RCC 7860 (cell line): ENCODE measurements at places on chromosomes 4 and X.

DNA sequence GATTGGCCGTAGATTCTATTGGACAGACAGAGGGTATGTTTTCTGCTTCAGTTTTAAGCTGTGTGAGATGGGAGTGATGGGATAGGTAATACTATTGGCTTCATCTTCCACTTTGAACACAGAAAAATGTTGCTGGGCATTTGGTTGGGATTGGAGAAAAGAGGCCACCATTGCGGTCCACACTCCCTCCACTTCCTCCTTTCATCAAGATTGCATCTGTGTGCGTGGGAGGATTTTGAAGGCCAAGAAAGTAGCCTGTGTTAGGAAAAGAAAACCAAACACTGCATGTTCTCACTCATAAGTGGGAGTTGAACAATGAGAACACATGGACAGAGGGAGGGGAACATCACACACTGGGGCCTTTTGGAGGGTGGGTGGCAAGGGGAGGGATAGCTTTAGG, 56.4 kb downstream of the EGF start:
- no peak for DNase-seq

DNA sequence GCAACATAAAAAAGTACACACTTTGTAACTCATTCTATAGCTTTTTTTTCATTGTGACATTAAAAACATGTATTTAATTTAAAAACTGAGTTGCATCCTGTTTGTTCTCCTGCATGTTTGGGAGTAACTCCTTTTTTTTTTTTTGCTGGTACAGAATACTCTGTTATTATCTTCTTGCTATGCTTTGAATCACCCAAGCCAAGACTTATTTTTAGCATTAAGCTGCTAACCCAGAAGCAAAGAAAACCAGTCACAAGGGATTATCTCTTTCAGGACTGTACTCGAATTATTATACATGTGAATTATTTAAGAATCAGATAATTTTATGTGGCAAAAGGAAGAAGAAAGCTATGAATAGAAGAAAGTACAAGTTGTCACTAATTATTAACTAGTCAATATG, 194.9 kb downstream of the ADAMTS3 start:
- DNase-seq = no peak

GRCh38 chr4:127347936-127348335, 284.8 kb upstream of the INTU start:
- DNase-seq = no peak

DNA sequence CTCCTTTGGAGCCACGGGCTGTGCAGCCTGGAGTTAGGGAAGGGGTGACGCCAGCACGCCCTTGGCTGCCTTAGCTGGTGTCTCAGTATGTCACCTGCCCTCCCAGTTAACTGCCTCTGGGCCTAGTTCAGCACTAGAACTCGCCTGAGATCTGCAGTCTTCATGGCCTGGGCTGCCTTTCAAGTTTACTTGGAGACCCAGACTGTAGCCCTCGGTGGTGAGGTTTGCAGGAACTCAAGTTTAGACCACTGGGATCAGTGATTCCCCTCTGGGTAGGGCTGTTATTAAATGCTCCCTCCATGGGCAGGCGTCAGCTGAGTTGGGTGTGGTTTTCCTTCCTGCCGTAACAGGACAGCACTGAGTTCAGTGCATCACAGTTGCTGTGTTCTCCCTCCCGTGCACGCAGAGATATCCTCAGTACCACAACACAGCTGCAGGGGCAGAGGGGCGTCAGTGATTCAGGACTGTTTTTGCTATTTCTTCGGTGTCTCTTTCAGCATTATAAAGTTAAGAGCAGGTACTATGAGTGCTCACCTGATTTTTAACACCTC, 30.5 kb downstream of the PLAC8 start:
- no peak for DNase-seq

- DNase-seq = no peak
Observed at GRCh38 chrX:150621652-150622051, 53.2 kb downstream of the MTM1 start.
